Epithelial cell of proximal tubule (primary cell): ENCODE measurements at places on chromosomes 5 and 9.

DNA sequence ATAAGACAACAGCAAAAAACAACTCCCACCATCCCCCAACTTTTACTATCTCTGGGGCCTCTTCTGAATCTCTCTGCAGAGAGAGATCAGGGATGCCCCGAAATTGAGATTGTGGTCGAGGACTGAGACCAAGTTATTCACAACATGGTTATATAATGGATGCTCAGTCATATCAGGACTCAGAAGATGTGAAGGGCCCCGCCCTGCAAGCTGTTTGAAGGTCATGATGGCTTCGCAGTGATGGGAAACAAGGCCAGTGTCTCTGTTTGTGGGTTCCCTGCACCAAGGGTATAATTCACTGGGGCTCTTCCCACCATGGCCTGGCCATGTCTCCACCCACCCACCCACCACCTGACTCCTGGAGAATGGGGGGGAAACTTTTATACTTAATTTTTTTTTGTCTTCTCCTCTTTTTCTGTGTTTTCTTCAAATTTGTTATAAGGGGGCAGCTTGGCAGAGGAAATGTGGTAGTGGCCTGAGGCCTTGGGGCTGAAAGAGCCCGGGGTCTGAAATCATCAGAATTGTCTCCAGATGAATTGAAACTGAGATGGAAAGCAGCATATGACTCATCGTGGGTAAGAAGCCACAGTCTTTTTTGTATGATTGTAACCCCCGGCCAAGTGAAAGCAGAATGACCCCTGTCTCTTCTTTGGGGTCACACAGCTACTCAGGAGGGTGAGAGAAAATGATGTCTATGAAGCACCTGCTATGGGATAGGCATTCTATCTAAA, 15.0 kb upstream of the TEX48 start:
- no peak for DNase-seq

DNA sequence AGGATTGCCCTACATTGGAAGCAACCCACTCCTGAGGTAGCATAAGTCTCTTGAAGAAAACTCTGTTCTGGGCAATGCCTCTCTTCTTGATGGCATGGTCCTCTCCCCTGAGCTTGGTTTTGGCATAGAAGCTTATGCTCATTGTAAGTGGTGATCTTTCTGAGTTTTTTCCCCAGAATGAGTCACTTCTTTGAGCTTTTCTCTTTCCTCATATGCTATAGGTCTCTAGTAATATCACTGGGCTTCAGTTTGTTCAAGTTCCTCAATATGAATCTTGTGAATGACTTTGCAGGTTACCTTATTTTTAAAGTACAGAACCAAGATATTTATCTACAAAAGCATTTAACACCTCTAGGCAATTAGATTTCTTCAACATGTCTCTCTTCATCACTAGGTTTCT, 76.5 kb upstream of the ATG10 start:
- no peak for DNase-seq

DNA sequence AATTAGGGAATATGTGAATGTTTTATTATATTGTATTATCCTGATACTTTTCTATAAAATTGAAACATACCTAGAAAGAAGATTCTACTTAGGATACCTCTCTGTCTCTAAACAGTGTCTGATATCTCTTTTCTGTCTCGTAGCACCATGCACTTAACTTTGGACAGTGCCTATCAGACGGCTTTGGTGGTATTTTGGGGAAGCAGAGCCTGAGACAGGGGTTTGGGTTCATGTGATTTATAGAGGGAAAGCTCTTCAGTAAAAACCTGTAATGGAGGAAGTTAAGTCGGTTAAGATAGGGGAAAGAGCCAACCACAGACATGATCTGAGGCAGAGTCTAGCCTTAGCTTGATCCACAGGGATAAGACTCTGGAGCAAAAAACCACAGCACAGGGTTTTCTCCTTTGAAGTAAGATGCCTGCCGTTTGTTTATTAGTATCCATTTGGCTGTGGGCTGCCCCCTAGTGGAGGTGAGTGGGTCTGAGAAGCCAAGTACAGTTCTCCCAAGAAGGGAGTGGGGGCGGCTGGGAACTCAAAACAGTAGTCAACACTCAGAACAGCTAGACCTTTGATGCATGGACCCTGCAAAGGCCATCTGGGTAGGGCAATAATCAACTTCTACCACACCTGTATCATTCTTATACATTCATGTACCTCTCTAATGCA, 141.2 kb upstream of the ASTN2 start:
- DNase-seq: peak; percentile 7

GRCh38 chr5:62354028-62354874, 48.2 kb downstream of the KIF2A start:
- peak; percentile 19 for DNase-seq

GRCh38 chr9:90271707-90272106, 370.9 kb downstream of the DIRAS2 start:
- no peak for DNase-seq

GRCh38 chr5:6755519-6755918, 42.3 kb downstream of the TENT4A start:
- no peak for DNase-seq

GRCh38 chr9:112571624-112572355, 85.2 kb downstream of the KIAA1958 start:
- DNase-seq: no peak
